ENCODE measurements at places on chromosomes 12 and 14.

- DNase-seq = no peak
Observed at GRCh38 chr14:34046799-34047520, 96.1 kb upstream of the EGLN3 start.

GRCh38 chr12:28350502-28350901 is 160.2 kb downstream of the CCDC91 start:
- no peak for DNase-seq

- no peak for DNase-seq
Observed at GRCh38 chr12:94566345-94566744, 84.0 kb downstream of the TMCC3 start.

DNA sequence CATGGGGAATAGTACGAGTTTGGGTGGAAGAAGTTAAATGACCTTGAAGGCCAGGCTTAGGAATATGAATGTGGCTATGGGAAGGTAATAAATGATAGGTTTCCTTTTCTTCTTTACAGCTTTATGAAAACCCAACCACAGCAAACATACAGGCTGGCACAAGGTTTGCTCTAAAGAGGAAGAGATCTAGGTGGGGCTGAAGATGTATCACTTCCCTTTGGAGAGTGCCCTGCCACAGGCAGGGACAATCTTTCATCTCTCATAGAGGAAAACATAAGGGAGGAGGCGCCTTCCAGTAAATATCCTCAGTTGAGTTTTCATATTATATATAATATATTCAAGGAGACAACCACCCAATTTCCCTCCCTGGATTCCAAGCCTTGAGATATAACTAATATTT is 72.9 kb upstream of the FRMD6 start:
- DNase-seq = no peak

DNA sequence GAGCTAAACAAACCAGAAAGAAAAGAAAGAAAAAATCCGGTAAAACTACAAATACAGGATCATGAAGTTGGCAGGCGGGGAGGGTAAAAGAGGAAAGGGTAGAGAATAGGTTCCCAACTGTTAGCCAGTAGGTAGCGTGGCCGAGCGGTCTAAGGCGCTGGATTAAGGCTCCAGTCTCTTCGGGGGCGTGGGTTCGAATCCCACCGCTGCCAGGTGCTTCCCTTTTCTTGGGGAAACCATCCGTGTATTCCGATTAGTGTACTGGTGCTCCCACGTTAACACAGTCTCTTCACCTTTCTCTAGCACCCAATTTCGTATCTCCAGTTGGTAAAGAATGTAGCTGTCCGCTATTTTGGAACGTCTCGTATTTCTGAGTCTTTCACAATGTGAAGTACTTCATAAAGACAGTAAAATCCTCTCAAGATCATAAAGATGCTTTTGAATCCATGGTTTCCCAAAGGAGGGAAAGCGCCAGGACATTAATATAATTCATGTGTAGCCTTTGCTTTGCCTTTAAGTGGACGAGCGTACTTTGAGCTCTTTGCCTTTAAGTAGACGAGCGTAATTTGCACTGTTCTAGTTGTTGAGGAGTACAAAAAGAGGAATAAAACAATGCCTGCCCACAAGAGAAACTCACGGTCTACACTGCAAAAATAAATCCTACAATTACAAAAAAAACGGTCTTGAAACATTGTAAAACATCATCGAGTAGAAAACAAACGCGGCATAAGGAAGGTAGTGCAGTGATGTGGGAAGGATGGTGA is 19.0 kb upstream of the RNASE12 start:
- DNase-seq = peak; percentile 85

Data from SW480 (cell line).